H4 (cell line): ENCODE measurements at places on chromosomes 13 and 19.

- no peak for DNase-seq
These were observed 5.7 kb upstream of the RPL21 start for GRCh38 chr13:27245610-27246009.

GRCh38 chr13:20994441-20994821 is 67.0 kb downstream of the LATS2 start:
- DNase-seq: no peak

GRCh38 chr13:75704194-75704926 is 68.2 kb downstream of the LMO7 start:
- DNase-seq: peak; percentile 2

DNA sequence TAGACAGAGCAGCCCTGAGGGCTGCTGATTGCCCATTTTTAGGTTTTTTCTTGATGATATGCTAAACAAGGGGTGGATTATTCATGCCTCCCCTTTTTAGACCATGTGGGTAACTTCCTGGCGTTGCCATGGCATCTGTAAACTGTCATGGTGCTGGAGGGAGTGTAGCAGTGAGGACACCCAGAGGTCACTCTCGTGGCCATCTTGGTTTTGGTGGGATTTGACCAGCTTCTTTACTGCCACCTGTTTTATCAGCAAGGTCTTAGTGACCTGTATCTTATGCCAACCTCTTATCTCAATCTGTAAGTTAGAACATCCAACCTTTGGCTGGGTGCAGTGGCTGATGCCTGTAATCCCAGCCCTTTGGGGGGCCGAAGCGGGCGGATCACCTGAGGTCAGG is 148.0 kb downstream of the PTPRS start:
- DNase-seq: no peak

- DNase-seq: no peak
These were observed 19.9 kb upstream of the RSPH6A start for GRCh38 chr19:45834970-45835369.

DNA sequence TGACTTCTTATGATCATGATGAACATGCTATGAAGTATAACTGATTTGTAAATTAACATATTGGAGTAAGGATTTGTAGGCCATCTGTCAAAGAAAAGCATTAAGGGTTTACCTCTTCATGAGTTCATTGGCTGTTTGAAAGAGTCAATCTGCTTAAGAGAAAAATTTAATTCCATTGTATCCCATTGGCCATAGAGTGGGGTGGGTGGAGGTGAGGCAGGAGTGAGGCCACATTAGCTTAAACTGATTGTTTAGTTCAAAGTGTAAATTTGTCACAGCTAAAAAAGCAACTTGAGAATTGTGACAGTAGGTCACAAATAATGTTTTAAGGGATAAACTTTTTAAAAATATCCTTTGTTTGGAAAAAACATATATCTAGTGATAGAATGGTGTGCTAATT is 11.4 kb downstream of the GPR180 start:
- DNase-seq: no peak

GRCh38 chr13:110225609-110226574 is 81.1 kb downstream of the COL4A1 start:
- DNase-seq: no peak

- DNase-seq: peak; percentile 40
These were observed 58.3 kb upstream of the CLDN10 start for GRCh38 chr13:95494082-95494681.

- peak; percentile 68 for DNase-seq
These were observed 36.6 kb upstream of the OXGR1 start for GRCh38 chr13:97030705-97031452.

GRCh38 chr19:18596752-18597157 is 8.2 kb downstream of the REX1BD start:
- DNase-seq: no peak

- no peak for DNase-seq
These were observed 263.7 kb downstream of the TEX29 start for GRCh38 chr13:111584101-111584672.

- no peak for DNase-seq
These were observed 614 bp downstream of the FXYD3 start for GRCh38 chr19:35116072-35116801.

DNA sequence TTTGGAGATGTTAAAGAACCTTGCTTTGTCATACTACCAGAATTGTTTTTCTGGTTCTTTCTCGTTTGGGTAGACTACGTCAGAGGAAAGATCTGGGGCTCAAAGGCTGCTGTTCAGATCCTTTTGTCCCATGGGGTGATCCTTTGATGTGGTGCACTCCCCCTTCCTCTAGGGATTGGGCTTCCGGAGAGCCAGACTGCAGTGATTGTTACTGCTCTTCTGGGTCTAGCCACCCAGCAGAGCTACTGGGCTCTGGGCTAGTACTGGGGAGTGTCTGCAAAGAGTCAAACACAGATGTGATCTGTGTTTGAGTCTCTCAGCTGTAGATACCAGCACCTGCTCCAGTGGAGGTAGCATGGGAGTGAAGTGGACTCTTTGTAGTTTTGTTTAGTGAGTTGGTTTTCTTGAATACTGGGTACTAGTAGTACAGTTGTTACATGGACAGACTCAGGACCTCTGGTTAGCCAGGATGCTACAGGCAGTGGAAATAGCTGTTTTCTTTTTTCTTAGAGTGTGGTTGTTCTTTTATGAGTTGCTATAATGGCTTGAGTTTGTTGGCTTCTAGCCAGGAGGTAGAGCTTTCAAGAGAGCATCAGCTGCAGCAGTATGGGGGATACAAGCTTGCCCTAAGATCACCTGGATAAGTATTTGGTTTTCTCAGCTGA is 34.4 kb downstream of the DNAJC15 start:
- peak; percentile 25 for DNase-seq

DNA sequence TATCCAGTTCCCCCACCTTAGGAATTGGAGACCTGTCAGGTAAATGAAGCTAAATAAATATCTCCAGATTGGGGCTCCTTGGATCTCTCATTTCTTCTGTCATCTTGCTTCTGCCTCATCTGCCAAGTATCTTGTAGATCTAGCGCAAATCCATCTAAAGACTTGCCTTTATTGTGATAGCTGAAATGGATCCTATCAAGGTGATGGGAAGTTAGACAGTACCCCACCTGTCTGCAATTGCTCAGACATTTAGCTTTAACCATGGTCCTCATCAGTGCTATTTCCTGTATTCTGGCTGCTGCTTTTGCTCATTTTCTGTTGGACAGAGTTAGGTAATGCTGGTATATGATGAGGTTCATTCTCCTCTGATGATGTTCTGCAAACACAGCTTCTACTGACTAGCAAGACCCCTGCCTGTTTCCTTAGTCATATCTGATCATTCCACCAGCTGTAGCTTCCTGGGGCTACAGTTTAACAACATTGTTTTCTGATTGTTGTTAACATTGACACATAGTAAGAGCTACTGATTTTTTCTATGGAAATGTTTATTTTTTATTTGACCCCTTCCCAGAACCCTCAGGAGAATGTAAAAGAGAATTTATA is 340.0 kb downstream of the DCT start:
- DNase-seq: no peak

GRCh38 chr19:15320116-15320515 is 12.2 kb downstream of the BRD4 start:
- DNase-seq: no peak

GRCh38 chr13:24220086-24220703 is 59.7 kb downstream of the SPATA13 start:
- peak; percentile 68 for DNase-seq

- no peak for DNase-seq
These were observed 15.7 kb downstream of the FAM124A start for GRCh38 chr13:51237887-51238286.

GRCh38 chr13:31207661-31208552 is 8.1 kb downstream of the B3GLCT start:
- no peak for DNase-seq

DNA sequence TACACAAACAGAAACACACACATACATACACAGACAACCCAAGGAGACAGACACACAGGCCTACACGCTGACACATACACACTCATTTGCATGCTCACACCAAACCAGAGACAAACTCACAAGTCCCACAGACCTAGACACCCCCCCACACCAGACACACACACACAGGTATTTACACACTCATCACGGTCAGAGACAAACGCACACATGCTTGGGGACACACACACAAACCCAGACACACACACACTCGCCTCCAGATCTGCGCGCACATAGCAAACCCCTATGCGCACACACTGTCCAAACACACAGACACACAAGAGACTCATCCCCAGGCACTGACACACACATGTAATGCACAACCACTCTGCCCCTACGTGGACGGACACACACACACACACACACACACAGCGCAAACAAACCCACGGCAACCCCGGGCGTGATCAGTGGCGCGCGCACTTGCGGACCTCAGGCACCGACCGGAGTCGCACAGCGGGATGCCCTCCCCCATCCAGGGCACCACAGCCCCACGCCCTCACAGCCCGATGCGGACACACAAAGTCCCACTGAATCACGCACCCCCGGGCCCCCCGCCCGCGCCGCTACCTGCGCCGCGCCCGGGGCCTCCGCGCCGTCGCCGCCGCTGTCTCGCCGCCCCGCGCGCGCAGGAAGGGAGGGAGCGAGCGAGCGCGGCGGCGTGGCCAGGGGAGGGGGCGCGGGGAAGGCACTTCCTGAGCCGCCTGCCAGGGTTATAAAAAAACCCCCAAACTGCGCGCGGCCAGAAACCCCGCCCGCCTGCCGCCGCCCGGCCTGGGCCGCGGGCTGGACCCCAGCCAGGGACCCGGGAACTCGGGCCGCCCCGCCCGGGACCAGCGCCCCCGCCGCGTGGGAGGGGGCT is at the start of gene ADAMTS10:
Gene ADAMTS10 (minus strand): TSS at position 675 of the 895 bp plus-strand sequence. CDS start 5,005 bp downstream, outside the sequence.
- DNase-seq: no peak

- DNase-seq: no peak
These were observed 5.0 kb upstream of the MADCAM1 start for GRCh38 chr19:491146-491741.

DNA sequence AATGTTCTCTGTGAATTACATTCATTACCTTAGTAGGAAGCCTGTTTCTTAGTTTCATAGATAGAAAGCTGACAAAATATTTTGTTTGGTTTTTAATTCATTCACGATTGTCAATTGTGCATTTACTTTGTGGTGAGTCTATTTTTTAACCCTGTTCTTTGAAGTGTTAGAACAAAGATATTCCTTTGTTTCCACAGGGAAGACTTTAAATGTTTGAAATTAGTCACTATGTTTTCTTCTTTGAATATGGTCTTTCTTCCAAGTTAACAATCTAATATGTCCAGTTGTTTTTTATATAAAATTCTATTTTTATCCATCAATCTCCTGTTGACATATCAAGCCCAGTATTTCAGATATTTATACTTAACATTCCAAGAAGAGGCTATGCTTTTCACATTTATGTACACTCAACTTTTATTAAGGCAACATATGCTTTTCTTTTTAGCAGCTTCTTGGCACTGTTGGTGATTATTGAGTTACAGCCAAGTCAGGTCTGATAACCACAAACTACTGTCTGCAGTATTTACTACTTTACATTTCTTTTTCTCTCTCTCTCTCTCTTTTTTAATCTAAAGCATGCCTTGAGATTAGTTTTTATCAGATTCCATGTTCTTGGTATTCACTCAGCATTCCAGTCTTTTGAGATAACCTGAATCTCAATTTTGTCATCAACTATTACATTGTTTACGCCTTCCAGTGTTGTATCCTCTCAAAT is 812.8 kb upstream of the SLC10A2 start:
- no peak for DNase-seq

- DNase-seq: no peak
These were observed 4.9 kb upstream of the C2CD4C start for GRCh38 chr19:413756-414420.

GRCh38 chr13:75494491-75494890 is 12.5 kb upstream of the TBC1D4 start:
- no peak for DNase-seq

GRCh38 chr13:30112602-30113435 is 194.5 kb downstream of the KATNAL1 start:
- peak; percentile 64 for DNase-seq

DNA sequence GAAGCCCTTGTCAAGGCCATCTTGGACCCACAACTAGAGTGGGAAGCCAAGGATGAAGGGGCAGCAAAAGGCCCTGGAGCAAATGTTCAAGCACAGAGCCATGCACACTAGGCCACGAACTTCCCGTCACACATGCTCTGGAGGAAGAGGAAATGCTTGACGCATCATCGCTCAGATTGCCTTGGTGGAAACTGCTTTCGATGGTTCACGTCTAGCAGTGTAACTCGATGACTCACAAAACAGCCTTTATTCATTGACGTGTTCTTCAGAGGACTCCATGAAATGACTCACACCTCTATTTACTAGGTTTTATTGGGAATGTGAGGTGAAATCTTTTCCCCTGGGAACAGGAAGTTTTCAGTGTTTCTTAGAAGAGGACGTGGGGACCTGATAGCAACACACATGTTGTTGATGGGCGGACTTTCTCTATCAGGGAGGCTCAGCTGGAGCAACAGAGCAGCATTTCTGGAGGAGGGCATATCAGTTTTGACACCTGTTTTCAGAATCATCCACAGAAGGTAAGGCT is 79.8 kb upstream of the FLT1 start:
- DNase-seq: peak; percentile 87

- DNase-seq: no peak
These were observed 108.0 kb downstream of the DNAJC3 start for GRCh38 chr13:95784900-95785290.

DNA sequence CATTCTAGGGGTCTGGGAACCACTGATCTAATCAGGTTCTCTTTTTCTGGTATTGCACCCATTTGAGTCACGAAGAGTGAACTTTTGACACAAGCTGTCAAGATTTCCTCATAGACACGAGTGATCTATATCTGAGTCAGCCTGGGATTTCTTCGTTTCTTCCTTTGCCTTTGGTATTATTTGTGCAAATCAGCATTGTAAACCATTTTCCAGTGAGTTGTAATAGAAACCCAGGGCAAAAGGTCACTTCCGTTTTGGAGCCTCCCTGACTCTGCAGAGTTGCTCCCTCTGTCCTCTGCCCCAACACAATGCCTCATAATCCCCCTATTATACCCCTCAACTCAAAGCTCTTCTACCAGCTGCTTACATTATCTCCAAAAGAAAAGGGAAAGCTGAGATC is 615.1 kb downstream of the EFNB2 start:
- DNase-seq: no peak

- DNase-seq: no peak
These were observed 469.8 kb downstream of the DCT start for GRCh38 chr13:94009701-94010100.

- no peak for DNase-seq
These were observed 214.5 kb downstream of the FGF14 start for GRCh38 chr13:102187313-102187712.

DNA sequence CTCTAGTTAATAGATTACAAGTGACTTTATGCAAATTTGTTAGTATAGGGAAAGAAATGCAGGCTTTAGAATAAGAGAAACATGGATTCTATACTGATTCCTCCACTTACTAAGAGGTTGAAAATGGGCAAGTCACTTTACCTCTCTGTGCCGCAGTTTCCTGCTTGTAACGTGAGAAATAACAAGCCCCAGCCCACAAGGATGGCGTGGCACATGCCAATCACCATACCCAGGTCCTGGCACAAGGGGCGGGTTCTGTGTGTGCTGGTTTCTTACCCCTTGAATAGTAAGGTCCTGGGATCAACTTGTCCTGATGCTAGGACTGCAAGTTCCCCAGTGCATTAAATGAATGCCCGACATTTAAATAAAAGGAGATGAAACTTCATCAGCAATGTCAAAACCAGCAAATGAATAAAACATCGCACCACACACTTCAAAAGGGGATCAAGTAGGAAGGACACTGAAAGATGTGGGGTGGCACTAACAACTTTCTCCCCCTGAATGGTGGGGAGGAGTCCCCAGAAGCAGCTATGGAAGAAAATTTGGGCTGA is 7.9 kb upstream of the SIGLEC9 start:
- no peak for DNase-seq
